ENCODE measurements at places on chromosomes 3 and 15. TPM values are rescaled to one million over a fixed set of nuclear protein-coding genes. Genes with fewer than 3 reads are reported as not detected.

Gene PLA1A
- 4.8 TPM for total RNA-seq

Gene BFSP2
- total RNA-seq = not detected

Gene CELF6
- 0.13 TPM for total RNA-seq

Gene SNAPC5
- total RNA-seq = 22.5 TPM

Gene SRGAP3
- 0.07 TPM for total RNA-seq

Gene WDR72
- not detected for total RNA-seq

Gene MED12L
- 0.07 TPM for total RNA-seq

Gene IRAK2
- total RNA-seq = 21.6 TPM

Gene KNG1
- not detected for total RNA-seq

Gene HCN4
- not detected for total RNA-seq

Gene SH2D7
- not detected for total RNA-seq

Gene PIERCE2
- total RNA-seq = 1.5 TPM

Gene POU1F1
- total RNA-seq = not detected

Gene CEP152
- total RNA-seq = 4.4 TPM

Gene ABHD6
- total RNA-seq = 8.7 TPM

Gene ITIH1
- total RNA-seq = not detected

Gene ECE2
- not detected for total RNA-seq

Gene AGBL1
- total RNA-seq = not detected

Gene GABRR3
- total RNA-seq = not detected

Gene KLHDC8B
- 29.8 TPM for total RNA-seq

Gene RTF1
- 20.1 TPM for total RNA-seq

Gene BDH1
- 4.2 TPM for total RNA-seq

Gene ROPN1
- total RNA-seq = not detected

Gene ELL3
- 3.1 TPM for total RNA-seq

Gene HGD
- total RNA-seq = 0.20 TPM

Gene HYAL1
- 9.8 TPM for total RNA-seq

Gene CCR8
- not detected for total RNA-seq

Gene SLC12A8
- 0.74 TPM for total RNA-seq

Gene RAD51
- total RNA-seq = 12.3 TPM

Gene LMCD1
- total RNA-seq = 14.1 TPM

Gene SPINK8
- total RNA-seq = not detected

Gene C15orf61
- 4.5 TPM for total RNA-seq

Gene CCR3
- not detected for total RNA-seq

Gene HDDC3
- total RNA-seq = 40.5 TPM

Gene MKRN2
- total RNA-seq = 34.7 TPM

Gene SECISBP2L
- 18.1 TPM for total RNA-seq

Gene GRIP2
- not detected for total RNA-seq

Gene CCDC39
- not detected for total RNA-seq

Gene TMC3
- not detected for total RNA-seq

Gene NR1I2
- total RNA-seq = 0.05 TPM

Gene SCAANT1
- total RNA-seq = not detected

Gene SEC62
- total RNA-seq = 23.4 TPM

Gene FILIP1L
- total RNA-seq = 39.2 TPM

Gene GP9
- total RNA-seq = 0.53 TPM

Gene CCDC54
- not detected for total RNA-seq

Gene DPPA2
- total RNA-seq = not detected

Gene SERINC4
- total RNA-seq = 0.05 TPM

Gene GOLGA6B
- total RNA-seq = not detected

Gene ZNF502
- total RNA-seq = 3.0 TPM

Gene ALPK3
- 30.7 TPM for total RNA-seq

Gene LRRC3B
- not detected for total RNA-seq

Gene MYL3
- not detected for total RNA-seq

Gene SLCO2A1
- 5.6 TPM for total RNA-seq

Gene LTF
- 3.1 TPM for total RNA-seq

Gene MUC20
- total RNA-seq = not detected

Gene PARP15
- 0.94 TPM for total RNA-seq

Gene RNF13
- 31.6 TPM for total RNA-seq

Gene CTXN2
- total RNA-seq = not detected
